ENCODE measurements at places on chromosomes 3 and 15. TPM values are rescaled to one million over a fixed set of nuclear protein-coding genes. Genes with fewer than 3 reads are reported as not detected.

The NT5DC2 gene
- 2.3 TPM for total RNA-seq

The WDR93 gene
- 0.18 TPM for total RNA-seq

The DCLK3 gene
- not detected for total RNA-seq

The ZNF385D gene
- 5.3 TPM for total RNA-seq

The C3orf85 gene
- total RNA-seq = not detected

The FMN1 gene
- 18.7 TPM for total RNA-seq

The CD200R1L gene
- not detected for total RNA-seq

The ALDH1A3 gene
- total RNA-seq = not detected

The ARHGAP11A gene
- 13.0 TPM for total RNA-seq

The TTC14 gene
- total RNA-seq = 71.3 TPM

The TNFAIP8L3 gene
- total RNA-seq = not detected

The KBTBD13 gene
- not detected for total RNA-seq

The DPPA4 gene
- total RNA-seq = not detected

The RTP1 gene
- total RNA-seq = not detected

The GOLGA8Q gene
- not detected for total RNA-seq

The OSTN gene
- not detected for total RNA-seq

The GPR149 gene
- total RNA-seq = not detected

The PIGZ gene
- 0.89 TPM for total RNA-seq

Data from T-helper 17 cell (primary cell).